ENCODE measurements at places on chromosomes 12 and 14. TPM values are rescaled to one million over a fixed set of nuclear protein-coding genes. Genes with fewer than 3 reads are reported as not detected.

Gene SLCO1B1
- not detected for total RNA-seq

Gene LRRIQ1
- 13.9 TPM for total RNA-seq

Gene KANSL2
- total RNA-seq = 52.6 TPM

Gene TNS2
- 26.7 TPM for total RNA-seq

Gene NEUROD4
- total RNA-seq = 9.9 TPM

Gene AQP2
- not detected for total RNA-seq

Gene TROAP
- total RNA-seq = 6.7 TPM

Gene RPL6
- 582 TPM for total RNA-seq

Gene GLI1
- 4.5 TPM for total RNA-seq

Gene MLEC
- 46.8 TPM for total RNA-seq

Gene LMO3
- 62.1 TPM for total RNA-seq

Gene TSHR
- 1.5 TPM for total RNA-seq

Gene PIWIL1
- total RNA-seq = 0.45 TPM

Gene RAPGEF3
- 11.9 TPM for total RNA-seq

Gene BICDL1
- 24.4 TPM for total RNA-seq

Gene PIK3C2G
- total RNA-seq = 10.5 TPM

Gene CNTN1
- 350 TPM for total RNA-seq

Gene MYF5
- not detected for total RNA-seq
